Heart right ventricle (tissue), 16 donors: ENCODE measurements at places on chromosomes 5 and 9. TPM values are rescaled to one million over a fixed set of nuclear protein-coding genes. Genes with fewer than 3 reads are reported as not detected.

DNA sequence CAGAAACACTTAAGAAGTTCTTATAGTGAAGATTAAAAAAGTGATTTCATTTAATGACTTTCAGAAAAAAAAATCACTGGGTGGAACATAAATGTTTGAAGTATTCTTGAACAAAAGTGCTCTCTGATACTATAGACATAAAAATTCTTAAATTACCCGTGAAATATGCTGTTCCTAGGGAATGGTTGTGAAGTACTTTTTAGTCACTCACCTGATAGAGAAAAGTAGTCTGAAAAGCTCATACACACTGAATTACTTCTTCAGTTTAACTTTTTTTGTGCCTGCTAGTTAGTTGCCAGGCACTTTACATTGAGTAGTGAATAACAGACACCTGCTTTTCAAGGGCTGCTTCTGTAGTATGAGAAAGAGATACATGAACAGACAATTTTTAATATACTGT, 78.0 kb downstream of the SH3GL2 start:
- H3K36me3 ChIP-seq = no peaks in the 10 kb centered on the region
- H3K27ac ChIP-seq = no peak overlapping the region
- no peaks in the 10 kb centered on the region for H3K4me1 ChIP-seq
- DNase-seq = no peak
- no peak overlapping the region for H3K4me3 ChIP-seq
- no peaks in the 10 kb centered on the region for H3K27me3 ChIP-seq

- no peaks in the 10 kb centered on the region for H3K36me3 ChIP-seq
- DNase-seq = no peak
- no peak overlapping the region for H3K27ac ChIP-seq
- H3K4me3 ChIP-seq = no peak overlapping the region
- peaks cover 24% of the 10 kb centered on the region for H3K4me1 ChIP-seq
Measured at GRCh38 chr5:124264499-124264898, 481.9 kb downstream of the ZNF608 start.

Gene PTAR1
- total RNA-seq = 25.3 TPM

DNA sequence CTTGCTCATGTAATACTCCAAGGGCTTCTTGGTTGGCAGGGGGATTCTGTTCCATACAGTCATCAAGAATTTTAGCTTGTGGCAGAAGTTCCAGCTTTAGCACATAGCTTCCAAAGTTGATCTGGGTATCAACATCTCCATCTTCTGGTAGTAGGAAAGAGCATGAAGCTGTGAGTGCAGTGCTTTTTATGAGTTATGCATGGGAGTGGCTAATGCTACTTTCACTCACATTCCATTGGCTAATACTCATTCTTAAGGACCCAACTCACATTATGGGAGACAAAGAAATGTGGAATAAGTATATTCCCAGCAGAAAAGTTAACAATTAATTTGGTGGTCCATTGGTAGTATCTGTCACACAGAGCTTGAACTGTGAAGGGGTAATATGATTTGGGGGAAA, 194.2 kb upstream of the CHD1 start:
- DNase-seq = no peak
- no peak overlapping the region for H3K4me3 ChIP-seq
- H3K4me1 ChIP-seq = no peaks in the 10 kb centered on the region
- H3K27me3 ChIP-seq = no peaks in the 10 kb centered on the region
- H3K27ac ChIP-seq = no peak overlapping the region

DNA sequence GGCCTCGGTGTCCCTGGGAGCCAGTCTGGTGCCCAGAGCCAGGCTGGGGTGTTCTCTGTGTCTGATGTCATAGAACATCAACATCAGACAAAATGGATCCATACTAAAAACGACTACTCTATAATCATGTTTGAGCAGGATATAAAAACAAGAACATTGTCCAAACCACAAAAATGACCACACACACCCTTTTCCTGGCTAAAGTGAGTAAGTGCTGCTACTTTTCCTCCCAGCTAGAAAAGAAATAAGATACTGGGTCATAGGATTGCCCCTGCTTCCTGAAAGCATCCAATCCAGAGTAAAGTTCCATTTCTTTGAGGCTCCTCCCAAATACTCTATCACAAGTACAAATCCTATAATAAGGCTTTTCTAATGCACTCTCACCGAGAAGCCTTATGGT, 19.7 kb upstream of the TRAF1 start:
- no peak overlapping the region for H3K27ac ChIP-seq
- H3K4me1 ChIP-seq = peaks cover 8% of the 10 kb centered on the region
- no peaks in the 10 kb centered on the region for H3K36me3 ChIP-seq

Gene NPR3
- 123 TPM for total RNA-seq

DNA sequence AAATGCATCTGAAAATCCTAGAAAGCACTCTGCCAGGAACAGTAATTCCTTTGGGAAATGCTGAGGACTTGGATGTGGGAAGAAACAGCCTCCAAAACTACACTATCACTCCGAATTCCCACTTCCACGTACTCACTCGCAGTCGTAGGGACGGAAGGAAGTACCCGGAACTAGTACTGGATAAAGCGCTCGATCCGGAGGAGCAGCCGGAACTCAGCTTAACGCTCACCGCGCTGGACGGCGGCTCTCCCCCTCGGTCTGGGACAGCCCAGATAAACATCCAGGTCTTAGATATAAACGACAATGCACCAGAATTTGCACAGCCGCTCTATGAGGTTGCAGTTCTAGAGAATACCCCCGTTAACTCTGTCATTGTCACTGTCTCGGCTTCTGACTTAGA, 786 bp downstream of the PCDHB3 start:
- H3K4me1 ChIP-seq = no peaks in the 10 kb centered on the region
- H3K27ac ChIP-seq = no peak overlapping the region
- H3K27me3 ChIP-seq = peaks cover 25% of the 10 kb centered on the region
- peak overlapping the region; percentile 26 for H3K4me3 ChIP-seq
- no peaks in the 10 kb centered on the region for H3K36me3 ChIP-seq
- no peak for DNase-seq

Gene SLC6A18
- total RNA-seq = not detected

Gene GRXCR2
- total RNA-seq = not detected

- H3K4me3 ChIP-seq = no peak overlapping the region
- H3K36me3 ChIP-seq = no peaks in the 10 kb centered on the region
- no peak overlapping the region for H3K27ac ChIP-seq
- no peak for DNase-seq
- peaks cover 19% of the 10 kb centered on the region for H3K4me1 ChIP-seq
Measured at GRCh38 chr5:83102364-83102980, 25.1 kb downstream of the XRCC4 start.

Gene ROR2
- 0.85 TPM for total RNA-seq

DNA sequence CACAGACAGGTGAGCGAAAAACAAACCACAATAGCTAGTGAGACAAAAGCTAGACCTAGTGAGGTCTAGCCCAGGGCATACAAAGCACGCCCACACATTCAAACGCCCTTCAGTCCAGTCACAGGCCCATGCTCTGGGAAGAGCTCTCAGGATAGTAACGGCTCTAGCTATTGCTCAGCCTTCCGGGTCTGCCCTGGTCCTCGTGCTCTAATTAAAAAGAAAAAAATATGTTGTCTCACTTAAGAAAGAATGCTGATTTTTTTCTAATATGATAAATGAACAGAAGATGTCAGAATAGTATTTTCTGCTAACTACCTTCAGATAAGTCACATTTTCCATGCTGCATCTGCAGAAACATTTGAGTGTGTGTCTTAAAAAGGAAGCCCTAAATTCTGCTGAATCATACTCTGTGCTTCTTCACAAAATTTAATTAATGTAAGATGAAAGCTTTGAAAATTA, 94.5 kb downstream of the PLPP1 start:
- H3K4me3 ChIP-seq = no peak overlapping the region
- DNase-seq = no peak
- H3K27me3 ChIP-seq = no peaks in the 10 kb centered on the region
- H3K27ac ChIP-seq = peak overlapping the region; percentile 75
- H3K36me3 ChIP-seq = no peaks in the 10 kb centered on the region

DNA sequence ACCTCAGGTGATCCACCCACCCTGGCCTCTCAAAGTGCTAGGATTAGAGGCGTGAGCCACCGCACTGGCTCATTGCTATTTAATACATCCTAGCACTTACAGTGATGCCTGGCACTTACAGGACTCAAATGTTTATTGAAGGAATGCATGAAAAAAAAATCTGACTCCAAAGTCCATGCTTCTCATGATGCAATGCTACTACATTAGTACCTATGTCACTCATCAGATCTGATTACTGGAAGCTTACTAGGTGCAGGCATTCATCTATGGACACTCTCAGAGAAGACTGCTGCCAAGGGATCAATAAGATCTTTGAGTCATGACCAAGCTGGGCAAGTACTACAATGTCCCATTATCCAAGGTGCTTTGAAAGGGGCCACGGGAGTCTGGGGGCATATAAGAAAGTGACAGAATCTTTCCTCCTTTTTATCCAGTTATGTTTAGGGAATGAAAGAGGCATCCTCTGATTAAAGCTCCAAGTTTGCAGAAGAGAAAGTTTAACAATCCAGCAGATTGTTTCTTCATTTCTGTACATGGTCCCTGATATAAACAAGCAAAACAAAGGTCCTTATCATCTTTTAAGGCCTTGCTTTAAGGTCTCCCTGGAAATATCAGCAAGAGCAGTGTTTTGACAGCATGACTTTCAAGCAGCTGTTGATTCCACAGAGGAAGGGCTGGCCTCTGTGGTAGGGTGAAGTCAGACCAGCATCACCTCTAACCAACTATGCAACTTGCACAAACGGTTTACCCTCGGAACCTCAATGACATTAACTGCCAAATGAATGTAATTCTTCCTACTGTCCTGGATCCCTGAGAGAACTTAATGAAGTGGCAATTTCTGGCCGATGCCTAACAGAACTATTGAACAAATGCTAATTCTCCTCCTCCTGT, 35.9 kb downstream of the ARPC5L start:
- no peak overlapping the region for H3K27ac ChIP-seq
- no peak overlapping the region for H3K4me3 ChIP-seq
- no peaks in the 10 kb centered on the region for H3K4me1 ChIP-seq
- H3K36me3 ChIP-seq = peaks cover 39% of the 10 kb centered on the region
- no peak for DNase-seq

DNA sequence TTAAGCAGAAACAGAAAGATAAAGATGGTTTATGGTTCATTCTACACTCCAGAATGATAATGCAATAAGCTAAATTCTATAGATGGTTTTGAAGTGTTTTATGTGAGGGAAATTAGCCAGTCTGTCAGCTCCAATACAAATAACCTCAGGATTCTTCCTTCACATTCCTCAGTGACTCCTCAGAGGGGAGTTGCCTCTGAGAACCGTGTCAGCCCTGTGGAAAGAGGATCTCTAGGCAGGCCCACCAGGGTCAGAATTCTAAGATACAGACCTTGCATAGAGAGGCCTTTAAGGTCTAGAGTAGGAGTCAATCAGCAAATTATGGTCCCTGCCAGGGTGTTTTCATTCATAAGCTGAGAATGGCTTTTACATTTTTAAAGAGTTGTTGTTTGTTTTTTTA, 26.6 kb downstream of the RUSC2 start:
- H3K4me1 ChIP-seq = peaks cover 62% of the 10 kb centered on the region
- H3K27ac ChIP-seq = peak overlapping the region; percentile 38
- DNase-seq = no peak
- no peaks in the 10 kb centered on the region for H3K27me3 ChIP-seq

Gene TGFBR1
- total RNA-seq = 10.7 TPM

DNA sequence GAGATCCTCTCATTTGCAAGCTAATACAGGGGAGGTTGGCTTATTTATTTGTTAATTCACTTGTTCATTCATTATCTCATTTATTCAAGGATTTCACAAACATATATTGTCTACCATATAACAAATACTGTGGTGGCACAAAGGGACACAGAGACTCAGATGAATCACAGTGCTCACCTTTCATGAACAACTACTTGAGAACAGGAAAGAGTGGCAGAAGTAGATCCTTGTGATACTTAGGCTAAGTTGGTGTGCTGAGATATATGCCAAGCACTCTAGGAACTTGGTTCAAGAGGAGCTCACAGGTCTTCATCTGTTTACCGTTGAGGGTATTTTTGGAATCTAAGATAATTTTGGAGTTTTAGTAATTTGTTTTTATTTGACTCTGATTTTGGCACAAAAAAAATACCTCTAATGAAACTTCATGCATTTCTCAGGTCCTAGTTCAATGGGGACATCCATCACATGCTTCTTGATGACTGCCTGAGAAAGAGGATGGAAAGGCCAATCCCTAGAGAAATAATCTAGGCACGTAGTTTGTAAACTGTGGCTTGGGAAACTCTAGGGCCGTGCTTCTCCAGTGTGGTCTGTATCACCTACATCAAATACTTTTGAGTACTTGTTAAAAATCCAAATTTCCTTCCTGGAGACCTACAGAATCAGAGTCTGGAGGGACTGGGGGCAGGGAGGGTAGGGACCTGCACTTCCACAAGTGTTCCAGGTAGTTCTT, 113.3 kb downstream of the OSTF1 start:
- no peak for DNase-seq
- H3K36me3 ChIP-seq = no peaks in the 10 kb centered on the region
- H3K4me1 ChIP-seq = peaks cover 7% of the 10 kb centered on the region

- DNase-seq = peak; percentile 56
- no peaks in the 10 kb centered on the region for H3K27me3 ChIP-seq
- peaks cover 15% of the 10 kb centered on the region for H3K4me1 ChIP-seq
- H3K27ac ChIP-seq = peak overlapping the region; percentile 77
- no peak overlapping the region for H3K4me3 ChIP-seq
- no peaks in the 10 kb centered on the region for H3K36me3 ChIP-seq
Measured at GRCh38 chr9:137391411-137391754, 31.6 kb downstream of the EXD3 start.

DNA sequence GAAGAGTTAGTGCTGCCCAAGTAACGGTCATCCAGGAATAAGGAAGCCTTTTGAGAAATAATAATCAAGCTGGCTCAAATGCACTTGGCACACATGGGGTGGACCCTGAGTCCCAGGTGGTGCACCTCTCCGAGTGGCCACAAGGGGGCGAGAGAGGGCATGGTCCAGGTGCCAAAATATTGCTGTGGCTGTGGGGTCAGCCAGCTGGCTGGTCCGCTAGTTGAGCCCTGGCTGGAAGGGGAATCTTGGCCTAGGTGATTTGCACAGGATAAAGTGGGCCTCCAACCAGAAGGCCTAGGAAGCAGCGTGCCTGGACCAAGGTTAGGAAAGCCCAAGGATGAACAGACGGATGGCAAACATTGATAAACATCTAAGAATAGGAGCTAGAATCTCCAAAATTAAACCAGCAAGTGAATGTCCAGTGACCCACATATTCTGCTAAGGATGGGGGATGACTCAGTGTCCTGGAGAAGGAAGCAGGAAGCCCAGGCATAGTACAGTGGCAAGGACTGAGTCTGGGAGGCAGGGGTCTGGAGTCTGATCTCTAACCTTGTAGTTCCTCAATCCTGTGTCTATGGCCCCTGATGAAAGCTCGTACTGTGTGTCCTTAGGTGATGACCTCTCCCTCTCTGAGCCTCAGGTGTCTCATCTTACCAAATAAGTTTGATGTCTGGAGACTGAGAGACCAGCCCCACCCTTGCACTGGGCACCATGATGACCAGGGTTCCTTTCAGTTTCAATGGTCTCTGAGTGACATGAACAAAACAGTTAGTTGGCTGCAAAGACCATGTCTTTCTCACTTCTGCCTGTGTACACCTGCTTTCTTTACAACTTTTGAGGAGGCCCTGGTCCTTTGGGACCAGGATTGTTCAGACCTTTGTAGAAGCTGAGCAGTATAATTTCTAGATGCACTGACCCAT, 19.2 kb upstream of the SHB start:
- peaks cover 27% of the 10 kb centered on the region for H3K4me1 ChIP-seq
- DNase-seq = peak; percentile 79
- no peaks in the 10 kb centered on the region for H3K36me3 ChIP-seq
- no peak overlapping the region for H3K27ac ChIP-seq
- no peak overlapping the region for H3K4me3 ChIP-seq

Gene ADAMTSL1
- total RNA-seq = 2.5 TPM

GRCh38 chr5:59107692-59108091, 524.8 kb downstream of the RAB3C start:
- no peak overlapping the region for H3K27ac ChIP-seq
- H3K36me3 ChIP-seq = no peaks in the 10 kb centered on the region

Gene SET
- total RNA-seq = 206 TPM
